ENCODE measurements at places on chromosomes 2 and 18.

GRCh38 chr2:219434718-219435525 lies at the start of gene SPEG:
TSS of gene SPEG (plus strand) at chr2:219434843. CDS start at chr2:219434978, 135 bp downstream.
- no peak for DNase-seq

DNA sequence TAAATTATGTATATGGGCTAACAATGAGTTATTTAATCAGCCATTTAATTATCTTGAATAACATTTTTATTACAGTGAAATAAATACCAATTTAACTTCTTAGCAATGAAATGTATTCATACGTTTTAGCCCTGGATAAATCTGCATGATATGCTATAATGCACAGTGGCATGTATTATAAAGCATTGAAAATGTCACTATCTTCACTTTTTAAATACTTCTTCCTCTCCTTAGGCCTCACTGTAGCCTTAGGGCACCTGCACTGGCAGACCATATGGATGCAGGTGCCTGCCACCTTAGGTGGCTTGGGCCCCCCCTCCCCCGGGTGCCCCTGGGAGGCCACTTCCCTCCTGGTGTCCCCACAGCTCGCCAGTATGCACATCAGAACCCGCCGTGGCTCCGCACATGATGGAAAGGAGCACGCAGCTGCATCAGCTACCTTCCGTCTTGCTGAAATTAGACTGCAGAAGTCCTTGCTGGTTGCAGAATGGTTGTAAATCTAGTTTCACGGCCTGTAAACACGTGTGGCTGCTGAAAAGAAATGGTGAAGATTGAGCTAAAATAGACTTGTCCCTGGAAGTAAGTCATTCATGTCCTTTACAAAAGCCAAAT lies 56.7 kb downstream of the ADI1 start:
- DNase-seq: no peak

DNA sequence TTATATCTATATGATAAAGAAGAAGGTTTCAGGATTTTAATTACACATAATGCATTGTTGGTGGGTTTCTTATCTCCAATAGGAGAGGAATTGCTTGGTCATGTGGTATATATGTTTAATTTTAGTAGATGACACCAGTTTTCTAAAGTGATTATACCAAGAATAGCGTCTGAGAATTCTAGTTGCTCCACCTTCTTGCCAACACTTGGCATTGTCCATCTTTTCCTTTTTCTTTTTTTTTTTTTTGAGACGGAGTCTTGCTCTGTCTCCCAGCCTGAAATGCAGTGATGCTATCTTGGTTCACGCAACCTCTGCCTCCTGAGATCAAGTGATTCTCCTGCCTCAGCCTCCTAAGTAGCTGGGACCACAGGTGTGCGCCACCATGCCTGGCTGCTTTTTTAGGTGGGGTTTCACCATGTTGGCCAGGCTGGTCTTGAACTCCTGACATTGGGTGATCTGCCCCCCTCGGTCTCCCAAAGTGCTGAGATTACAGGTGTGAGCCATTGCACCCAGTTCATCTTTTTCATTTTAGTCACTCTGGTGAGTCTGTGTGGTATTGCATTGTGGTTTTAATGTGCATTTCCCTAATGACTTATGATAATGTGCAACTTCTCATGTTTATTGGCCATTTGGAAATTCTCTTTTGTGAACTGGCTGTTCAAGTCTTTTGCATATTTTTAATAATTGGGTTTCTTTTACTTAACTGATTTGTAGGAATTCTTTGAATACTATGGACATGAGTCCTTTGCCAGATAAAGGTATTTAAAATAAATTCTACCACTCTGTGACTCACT lies 37.3 kb upstream of the ZNF512 start:
- DNase-seq: no peak

GRCh38 chr2:113075030-113075429 lies 7.3 kb downstream of the IL1F10 start:
- no peak for DNase-seq

- DNase-seq: peak; percentile 76
Observed at GRCh38 chr18:24426398-24427294, at the start of gene IMPACT. TSS of gene IMPACT (plus strand) at chr18:24426670. CDS start at chr18:24426757, 87 bp downstream.

DNA sequence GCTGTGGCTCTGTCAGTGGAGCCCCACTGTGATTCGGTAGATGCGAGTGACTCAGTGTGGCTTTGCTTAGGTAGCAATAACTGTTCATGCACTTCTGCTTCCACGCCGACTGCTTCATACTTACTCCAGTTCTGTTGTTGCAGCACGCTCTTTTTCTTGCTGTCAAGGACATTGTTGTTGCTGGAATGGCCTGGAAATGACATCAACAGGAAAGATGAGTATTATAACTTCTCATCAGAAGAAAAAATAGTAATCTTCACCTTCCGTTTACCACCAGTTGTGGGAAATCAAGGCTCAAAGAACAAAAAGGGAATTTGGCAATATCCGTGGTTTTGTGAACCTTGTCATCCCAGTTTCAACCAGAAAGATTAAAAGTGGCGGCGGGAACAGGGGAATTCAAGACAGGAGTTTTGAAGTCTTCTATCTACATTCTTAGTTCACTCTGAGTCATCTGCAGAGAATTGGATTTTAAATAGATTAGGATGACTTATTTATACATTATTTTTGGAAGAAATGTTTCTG lies 8.3 kb downstream of the TM4SF20 start:
- DNase-seq: no peak

DNA sequence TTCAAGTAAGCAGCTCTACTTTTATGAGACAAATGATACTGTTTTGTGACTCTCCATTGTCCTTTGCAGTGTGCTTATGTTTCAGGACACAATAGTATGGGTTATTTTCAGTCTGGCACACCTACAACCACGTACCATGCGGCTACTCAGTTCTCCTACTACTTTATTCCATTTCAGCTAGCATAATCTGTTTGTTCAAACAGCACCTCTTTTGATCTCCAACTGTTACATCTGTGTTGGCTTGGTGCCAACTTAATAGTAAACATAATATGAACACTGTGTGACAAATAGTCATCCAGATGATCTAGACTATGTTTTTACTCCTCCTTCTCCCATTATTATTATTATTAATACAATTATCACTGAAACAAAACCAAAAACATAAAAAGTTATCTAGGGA lies 40.5 kb downstream of the MYO3B start:
- DNase-seq: no peak

DNA sequence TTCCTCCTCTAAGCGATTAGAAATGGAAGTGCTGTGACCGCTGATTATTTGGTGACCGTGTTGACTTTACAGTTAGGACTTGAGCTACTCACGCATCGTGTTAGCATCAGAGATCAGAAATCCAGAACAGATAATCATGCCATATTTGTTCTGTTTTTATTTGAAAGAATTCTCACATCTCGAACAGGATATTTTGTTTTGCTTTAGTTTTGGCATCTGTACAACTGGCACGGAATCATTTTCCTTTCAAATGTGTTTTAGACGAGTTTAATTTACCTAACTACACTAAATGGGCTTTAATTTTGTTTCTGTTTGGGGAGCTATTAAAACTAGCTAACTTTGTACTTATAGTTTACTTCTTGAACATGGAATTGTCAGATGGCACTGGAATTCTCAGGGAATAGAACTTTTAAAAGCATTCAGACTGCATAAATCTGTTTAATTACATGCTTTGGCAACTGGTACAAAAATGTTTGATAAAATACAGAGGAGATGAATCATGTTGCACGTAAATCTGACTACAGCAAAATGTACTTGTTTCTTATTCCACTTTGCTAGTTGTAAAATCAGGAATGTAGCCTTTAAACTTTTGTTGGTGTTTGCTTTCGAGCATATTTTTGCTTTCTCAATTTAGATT lies 1.4 kb downstream of the ITPRID2 start:
- DNase-seq: no peak

GRCh38 chr18:62736077-62736855 lies 20.9 kb downstream of the PHLPP1 start:
- no peak for DNase-seq

- DNase-seq: no peak
Observed at GRCh38 chr2:236196366-236196765, 28.2 kb upstream of the GBX2 start.

GRCh38 chr2:103285354-103285753 lies 523.5 kb downstream of the TMEM182 start:
- no peak for DNase-seq

- no peak for DNase-seq
Observed at GRCh38 chr2:214232271-214232670, 178.6 kb upstream of the VWC2L start.

DNA sequence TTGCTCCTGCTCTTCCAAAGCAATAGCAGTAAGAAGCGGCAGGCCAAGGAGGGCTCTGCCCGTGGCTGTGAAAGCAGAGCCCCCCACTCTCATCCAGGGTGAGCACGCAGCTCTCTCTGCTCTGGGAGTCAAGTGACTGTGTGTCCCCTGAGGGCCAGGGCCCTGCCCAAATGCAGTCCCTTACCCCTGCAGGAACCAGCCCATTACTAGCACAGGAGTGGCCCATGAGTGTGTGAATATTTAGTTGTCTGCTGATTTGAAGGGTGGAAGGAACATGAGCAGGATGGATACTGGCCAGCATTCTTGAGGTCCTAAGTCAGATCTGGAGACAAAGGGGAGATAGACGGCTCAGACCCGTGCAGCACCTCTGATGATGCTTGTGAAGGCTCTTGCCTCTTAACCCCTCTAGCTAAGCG lies 69.7 kb upstream of the FOSL2 start:
- DNase-seq: no peak

- no peak for DNase-seq
Observed at GRCh38 chr2:212970132-212970531, 181.3 kb downstream of the IKZF2 start.

DNA sequence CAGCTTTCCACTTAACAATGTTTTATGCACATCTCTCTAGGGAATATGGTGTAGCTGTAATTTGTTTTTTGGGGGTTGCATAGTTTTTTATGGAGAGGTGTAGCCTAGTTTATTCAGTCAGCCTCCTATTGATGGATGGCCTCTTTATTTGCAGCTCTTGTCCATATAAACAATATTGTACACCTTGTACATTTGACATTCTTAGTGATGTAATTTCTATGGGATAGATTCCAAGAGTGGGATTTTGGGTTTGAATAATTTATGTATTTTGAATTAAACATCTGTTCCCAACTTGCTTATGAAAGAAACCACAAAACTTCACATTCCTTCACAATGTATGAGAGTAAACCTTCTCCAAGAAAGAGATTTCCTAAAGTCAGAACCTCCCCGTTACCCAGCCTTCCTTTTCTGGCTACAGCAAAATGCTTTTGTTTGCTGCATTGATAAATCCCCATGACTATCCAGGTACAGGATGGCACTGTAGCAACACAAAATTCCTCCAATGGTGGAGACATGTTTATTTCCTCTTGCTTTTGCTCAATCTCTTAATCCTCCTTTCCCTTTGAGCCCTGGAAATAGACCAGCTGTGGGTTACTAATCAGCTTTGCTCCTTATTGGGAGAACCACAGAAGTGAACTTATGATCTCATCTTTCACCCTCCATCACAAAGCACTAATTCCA lies 58.4 kb upstream of the GALR1 start:
- no peak for DNase-seq

- DNase-seq: no peak
Observed at GRCh38 chr2:144686518-144687215, 166.7 kb upstream of the ZEB2 start.

DNA sequence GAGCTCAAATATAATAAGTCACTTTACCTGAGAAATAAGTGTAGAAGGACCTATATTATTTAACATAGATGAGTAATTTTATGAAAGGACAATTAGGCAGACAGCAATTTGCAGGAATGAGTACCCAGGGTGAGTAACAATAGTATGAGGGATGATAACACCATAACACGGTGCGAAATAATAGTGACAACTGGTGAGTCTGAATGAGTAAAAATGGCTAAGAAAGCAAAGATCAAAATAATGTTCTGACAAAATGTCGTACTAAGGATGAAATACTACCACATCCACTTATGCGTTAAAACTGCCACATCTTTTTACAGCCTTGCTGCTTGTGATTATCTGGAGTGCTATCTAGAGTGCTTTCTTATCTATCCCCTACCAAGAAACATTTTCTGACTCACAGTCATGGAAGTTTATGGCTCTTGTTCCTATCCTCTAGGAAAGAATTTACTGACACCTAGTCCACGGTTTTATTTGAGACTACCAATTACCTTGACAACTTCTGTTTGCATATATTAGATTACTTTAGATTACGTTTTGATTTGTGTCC lies 929.7 kb downstream of the LRP1B start:
- DNase-seq: no peak

GRCh38 chr2:206020171-206020570 lies 65.8 kb downstream of the INO80D start:
- no peak for DNase-seq

GRCh38 chr2:23593752-23594459 lies 208.9 kb downstream of the KLHL29 start:
- DNase-seq: no peak

DNA sequence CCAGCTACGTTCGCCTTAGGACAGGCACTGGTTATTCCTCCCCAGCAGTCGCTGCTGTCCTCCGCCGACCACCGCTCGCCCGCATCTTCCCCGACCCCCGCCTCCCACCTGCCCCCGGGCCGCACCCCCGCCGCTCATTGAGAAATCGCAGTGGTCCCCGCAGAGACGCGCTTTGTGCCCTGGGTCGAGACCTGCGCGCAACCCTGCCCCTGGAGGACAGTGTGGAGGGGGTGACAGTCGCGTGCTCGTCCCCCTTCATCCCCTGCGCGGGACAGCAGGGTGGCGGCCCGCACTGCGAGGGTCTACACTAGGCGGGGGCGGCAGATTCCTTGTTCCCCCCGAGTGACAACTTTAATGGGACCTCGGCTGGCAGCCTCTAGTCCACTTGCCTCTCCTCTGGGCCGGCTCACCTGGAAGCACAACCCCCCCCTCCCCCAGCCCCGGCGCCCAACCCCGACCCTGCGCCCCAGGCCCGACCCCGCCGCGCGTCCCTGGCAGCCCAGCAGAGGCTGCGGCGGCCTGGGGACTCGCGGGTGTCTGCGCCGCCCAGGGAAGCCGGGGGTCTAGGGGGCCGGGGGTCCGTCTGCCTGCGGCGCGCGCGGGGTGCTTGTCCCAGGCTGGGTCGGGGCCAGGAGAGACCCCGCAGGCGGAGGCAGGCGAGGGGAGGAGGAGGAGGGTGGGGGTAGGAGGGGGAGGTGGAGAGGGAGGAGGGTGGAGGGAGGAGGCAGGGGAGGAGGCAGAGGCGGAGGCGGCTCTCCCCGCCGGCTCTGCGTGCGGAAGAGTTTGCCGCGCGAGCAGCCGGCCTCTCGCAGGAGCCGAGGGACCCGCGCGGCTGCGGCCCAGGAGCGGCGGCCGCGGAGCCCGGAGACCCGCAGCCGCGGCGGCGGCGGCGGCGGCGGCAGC lies at the start of gene NPAS2:
TSS of gene NPAS2 (plus strand) at position 770 of the 903 bp plus-strand sequence. CDS start 84,616 bp downstream, outside the sequence.
- DNase-seq: no peak

DNA sequence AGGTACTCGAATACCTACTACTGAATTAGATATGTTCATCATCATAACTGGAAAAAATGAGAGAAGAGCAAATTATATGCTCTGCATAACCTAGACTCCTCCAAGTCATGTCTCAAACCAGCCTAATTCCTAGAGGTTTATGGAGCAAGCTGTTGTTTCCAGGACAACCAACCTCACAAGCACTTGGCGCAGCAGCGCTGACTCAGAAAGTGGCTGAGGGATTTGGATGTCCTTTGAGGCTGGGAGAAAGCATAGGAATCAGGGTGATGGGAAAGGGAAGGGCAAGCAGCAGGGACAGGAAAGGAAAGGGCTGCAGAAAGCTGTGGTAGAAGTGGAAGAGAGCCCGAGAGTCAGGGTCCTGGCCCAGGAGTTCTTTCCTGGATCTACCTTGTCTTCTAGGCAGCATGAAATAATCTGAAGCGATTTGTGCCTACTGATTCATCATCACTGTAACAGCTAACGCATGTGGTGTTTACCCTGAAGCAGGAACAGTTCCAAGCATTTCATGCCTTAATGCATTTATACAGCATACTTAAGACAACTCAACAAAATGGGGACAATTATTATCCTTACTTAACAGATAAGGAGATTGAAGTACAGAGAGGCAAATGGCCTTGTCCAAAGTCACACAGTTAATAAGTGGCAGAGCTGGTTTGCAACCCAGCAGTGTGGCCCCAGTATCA lies 3.7 kb downstream of the PLEK start:
- no peak for DNase-seq

All from CD4-positive, alpha-beta T cell treated with Interleukin-6 at 100 ng/mL for 8 hours (primary cell).